ENCODE measurements at places on chromosomes 7 and 10. TPM values are rescaled to one million over a fixed set of nuclear protein-coding genes. Genes with fewer than 3 reads are reported as not detected.

GRCh38 chr7:135683609-135684008 is 21.3 kb downstream of the STMP1 start:
- no peak for DNase-seq

MRPS16 gene
- total RNA-seq: 199 TPM

- DNase-seq: no peak
These were observed 84.2 kb upstream of the DDC start for GRCh38 chr7:50649259-50649885.

DNA sequence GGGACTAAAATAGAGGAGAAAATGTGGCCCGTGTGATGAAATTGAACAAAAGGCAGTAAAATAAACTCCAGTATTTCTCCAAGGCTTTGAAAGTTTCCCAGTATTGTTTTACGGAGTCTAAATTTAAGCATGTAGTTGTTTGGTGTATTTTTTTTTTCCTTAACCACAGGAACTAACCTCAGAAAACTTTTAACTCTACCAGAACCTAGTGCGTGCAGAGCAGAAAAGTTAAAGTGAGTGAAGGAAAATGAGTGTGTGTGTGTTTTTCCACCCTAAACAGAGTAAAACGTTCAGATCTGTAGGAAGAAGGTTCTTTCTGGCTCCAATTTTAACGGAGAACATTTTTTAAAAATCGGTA is 812 bp downstream of the PROSER2 start:
- DNase-seq: no peak

HOXA13 gene
- total RNA-seq: 1.2 TPM

GRCh38 chr10:118234683-118235082 is 107.4 kb downstream of the FAM204A start:
- no peak for DNase-seq

- no peak for DNase-seq
These were observed 4.7 kb downstream of the ZNF488 start for GRCh38 chr10:47379445-47379785.

SHOC2 gene
- total RNA-seq: 56.6 TPM

- DNase-seq: no peak
These were observed 42.1 kb downstream of the NEURL1 start for GRCh38 chr10:103535595-103535994.

Measured in Panc1 (cell line).